ENCODE measurements at places on chromosomes 1 and 21. TPM values are rescaled to one million over a fixed set of nuclear protein-coding genes. Genes with fewer than 3 reads are reported as not detected.

Gene GPR153
- 13.4 TPM for total RNA-seq

Gene GPR52
- total RNA-seq, result 0.66 TPM

Gene GPR25
- total RNA-seq, result not detected

Gene GSTM1
- total RNA-seq, result not detected

Gene CRP
- not detected for total RNA-seq

DNA sequence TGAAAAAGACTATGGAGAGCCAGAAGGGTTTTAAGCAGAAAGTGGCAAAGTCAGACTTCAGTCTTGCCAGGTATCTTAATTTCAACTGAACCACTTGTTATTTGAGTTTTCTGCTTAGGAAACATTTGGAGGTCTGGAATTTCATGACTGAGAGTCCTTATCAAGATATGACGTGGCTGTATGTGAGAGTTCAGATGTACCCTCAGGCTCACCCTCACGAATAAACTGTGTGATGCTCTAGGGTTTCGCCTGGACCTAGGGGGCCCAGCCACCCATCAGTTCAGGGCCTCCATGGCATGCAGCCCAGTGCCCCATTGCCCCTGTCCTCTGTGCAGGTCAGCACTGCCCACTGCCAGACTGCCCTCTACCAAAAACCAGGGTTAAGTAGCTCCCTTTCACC is 30.6 kb upstream of the TADA1 start:
- no peak overlapping the region for H3K4me3 ChIP-seq
- no peak overlapping the region for H3K27ac ChIP-seq
- no peaks in the 10 kb centered on the region for H3K27me3 ChIP-seq
- no peaks in the 10 kb centered on the region for H3K4me1 ChIP-seq
- no peaks in the 10 kb centered on the region for H3K36me3 ChIP-seq

DNA sequence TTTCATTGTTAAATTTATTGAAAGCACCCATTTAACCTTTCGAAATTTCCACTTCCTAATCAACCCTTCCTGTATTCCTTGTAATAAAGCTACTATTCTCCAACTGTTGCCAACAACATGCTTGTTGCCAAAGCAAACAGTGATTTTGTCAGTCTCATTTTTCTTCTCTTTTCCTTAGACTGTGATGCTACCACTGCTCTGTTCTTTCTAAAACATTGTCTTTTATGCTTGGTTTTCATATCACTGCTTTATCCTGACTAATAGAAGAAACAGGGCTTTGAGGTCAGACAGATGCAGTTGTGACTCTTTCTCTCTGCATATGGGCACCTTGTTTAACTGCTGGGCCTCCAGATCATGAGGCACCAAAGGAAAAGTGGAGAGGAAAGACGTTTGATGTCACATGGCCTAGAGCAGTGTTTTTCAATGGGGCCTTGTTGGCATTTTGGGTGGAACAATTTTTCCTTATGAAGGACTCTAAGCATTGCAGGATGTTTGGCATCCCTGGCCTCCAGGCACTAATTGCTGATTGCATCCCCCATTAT is 56.1 kb downstream of the HMCN1 start:
- no peaks in the 10 kb centered on the region for H3K4me1 ChIP-seq
- no peaks in the 10 kb centered on the region for H3K27me3 ChIP-seq
- DNase-seq, result peak; percentile 24
- H3K36me3 ChIP-seq, result no peaks in the 10 kb centered on the region
- H3K4me3 ChIP-seq, result no peak overlapping the region
- no peak overlapping the region for H3K27ac ChIP-seq

GRCh38 chr21:21963911-21964310 is 965.7 kb downstream of the NCAM2 start:
- DNase-seq, result no peak
- no peak overlapping the region for H3K27ac ChIP-seq
- no peak overlapping the region for H3K4me3 ChIP-seq
- H3K36me3 ChIP-seq, result no peaks in the 10 kb centered on the region
- H3K27me3 ChIP-seq, result no peaks in the 10 kb centered on the region

DNA sequence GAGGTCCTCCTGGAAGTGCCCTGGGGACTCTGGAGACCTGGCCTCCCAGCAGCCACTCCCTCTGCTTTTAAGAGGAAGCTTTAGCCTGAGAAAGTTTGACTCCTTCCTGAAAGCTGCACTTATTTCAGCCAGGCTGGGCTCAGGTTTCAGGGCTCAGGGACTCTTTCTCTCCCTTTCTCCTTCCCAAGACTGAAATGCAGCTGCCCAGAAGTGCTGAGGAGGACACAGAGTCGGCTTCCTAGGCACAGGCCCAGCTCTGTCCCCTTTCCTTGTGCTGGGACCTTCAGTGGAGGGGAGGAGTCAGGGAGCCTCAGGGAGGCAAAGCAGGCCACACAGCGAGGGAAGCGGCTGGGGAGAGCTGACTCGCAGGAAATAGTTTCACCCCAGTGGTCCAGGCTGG is 137.3 kb downstream of the NAV1 start:
- H3K27ac ChIP-seq, result no peak overlapping the region

- no peak for DNase-seq
- H3K27me3 ChIP-seq, result no peaks in the 10 kb centered on the region
- no peak overlapping the region for H3K4me3 ChIP-seq
- no peaks in the 10 kb centered on the region for H3K36me3 ChIP-seq
- H3K4me1 ChIP-seq, result no peaks in the 10 kb centered on the region
- no peak overlapping the region for H3K27ac ChIP-seq
Observed at GRCh38 chr21:25871566-25871965, 136.8 kb downstream of the GABPA start.

DNA sequence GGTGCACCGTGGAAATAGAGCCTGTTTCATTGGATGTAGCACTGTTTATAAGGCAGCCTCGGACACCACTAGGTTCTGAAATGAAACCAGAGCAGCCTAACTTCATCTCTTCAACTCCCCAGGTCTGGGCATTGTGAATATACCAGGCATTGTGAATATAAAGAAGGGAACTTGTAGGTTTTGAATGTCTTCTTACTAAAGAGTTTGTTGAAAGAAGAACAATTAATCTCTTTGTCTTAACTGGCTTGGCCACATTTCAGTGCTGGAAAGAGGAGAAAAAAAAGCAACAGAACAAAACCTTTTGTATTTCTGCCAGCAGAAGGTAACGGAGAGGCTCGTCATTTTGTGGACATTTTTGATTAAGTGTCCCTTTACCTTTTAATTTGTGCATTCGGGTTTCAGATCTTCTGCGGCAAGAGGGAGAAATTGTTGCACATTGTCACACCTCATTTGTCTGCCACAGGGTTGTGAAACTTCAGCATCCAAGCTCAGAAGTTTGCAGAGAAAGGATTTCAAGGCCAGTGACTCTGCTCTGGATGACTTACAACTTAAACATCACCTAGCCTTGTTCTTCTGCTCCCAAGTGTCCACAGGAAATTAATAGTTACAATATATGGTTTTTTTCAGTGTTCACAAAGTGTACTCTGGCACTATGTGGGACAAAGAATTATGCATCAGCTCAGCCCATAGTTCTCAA is 158.3 kb downstream of the KAZN start:
- no peak overlapping the region for H3K27ac ChIP-seq
- no peaks in the 10 kb centered on the region for H3K27me3 ChIP-seq
- peak; percentile 32 for DNase-seq
- H3K4me3 ChIP-seq, result no peak overlapping the region

GRCh38 chr1:66951513-66951912 is 26.7 kb downstream of the MIER1 start:
- peaks cover 2% of the 10 kb centered on the region for H3K36me3 ChIP-seq
- DNase-seq, result peak; percentile 25
- H3K27ac ChIP-seq, result no peak overlapping the region
- no peak overlapping the region for H3K4me3 ChIP-seq
- H3K4me1 ChIP-seq, result no peaks in the 10 kb centered on the region
- no peaks in the 10 kb centered on the region for H3K27me3 ChIP-seq

DNA sequence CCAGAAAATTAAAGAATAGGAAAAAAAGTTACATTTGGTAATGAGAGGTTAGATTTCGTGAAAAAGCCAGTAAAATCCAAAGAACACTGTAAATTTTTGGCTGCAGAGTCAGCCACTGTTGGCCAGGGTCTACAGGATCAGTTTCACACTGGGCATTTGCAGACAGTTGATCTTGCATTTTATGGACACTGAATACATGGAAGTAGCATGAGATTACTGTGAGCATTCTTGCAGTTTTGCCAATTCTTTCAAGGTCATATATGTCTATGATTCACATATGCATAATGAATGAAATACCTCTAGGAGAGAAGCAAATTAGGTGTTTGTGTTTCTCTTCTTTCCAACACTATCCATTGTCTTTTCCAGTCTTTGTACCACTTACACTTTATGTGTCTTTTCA is 200.8 kb upstream of the DPYD start:
- H3K4me3 ChIP-seq, result no peak overlapping the region
- no peaks in the 10 kb centered on the region for H3K36me3 ChIP-seq
- H3K4me1 ChIP-seq, result no peaks in the 10 kb centered on the region
- H3K27me3 ChIP-seq, result no peaks in the 10 kb centered on the region
- H3K27ac ChIP-seq, result no peak overlapping the region

DNA sequence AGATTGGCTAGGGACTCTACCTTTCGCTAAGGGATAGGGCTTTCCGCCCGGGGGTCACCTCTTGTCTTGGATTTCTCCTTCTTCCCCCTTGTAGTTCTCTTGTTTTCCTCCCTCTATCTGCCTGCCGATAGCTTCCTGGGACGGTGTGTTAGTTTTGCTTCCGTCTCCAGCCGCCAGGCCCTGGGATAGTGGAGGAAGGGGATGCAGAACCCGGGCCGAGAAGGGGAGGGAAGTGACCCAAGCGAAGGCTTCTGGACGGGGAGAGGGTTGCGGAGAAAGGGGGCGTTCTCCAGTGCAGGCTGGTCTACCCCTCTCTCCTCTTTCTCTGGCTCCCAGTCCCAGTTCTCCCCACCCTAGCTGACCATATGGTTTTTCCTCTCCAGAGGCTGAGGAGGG is 871 bp downstream of the TUFT1 start:
- peaks cover 16% of the 10 kb centered on the region for H3K4me1 ChIP-seq
- no peak overlapping the region for H3K27ac ChIP-seq
- no peak for DNase-seq
- no peaks in the 10 kb centered on the region for H3K27me3 ChIP-seq

DNA sequence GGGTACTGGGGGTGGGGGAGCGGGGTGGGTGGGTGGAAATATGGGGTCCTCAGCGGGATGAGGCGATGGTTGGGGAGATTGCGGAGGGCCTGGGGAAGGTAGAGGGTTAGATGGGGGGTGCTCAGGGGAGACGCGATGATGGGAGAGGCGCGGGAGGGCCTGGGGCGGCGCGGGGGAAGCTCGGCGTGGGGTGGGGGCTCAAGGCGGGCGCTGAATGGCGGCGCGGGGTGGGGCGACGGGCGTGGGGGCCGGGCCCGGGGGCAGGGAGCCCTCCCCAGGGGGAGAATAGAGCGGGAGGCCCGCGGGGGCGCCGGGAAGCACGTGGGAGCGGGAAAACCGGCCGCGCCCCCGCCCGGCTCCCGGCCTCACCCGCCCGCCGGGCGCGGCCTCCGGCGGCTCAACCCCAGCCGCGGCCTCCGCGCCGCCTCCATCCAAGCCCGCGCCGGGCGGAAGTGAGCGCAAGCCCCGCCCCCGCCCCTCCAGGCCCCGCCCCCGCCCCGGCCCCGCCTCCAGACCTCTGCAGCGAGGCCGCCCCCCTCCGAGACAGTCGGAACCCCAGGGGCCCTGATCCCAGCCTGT is at the start of gene FAAP20:
TSS of gene FAAP20 (minus strand) at position 454 of the 579 bp plus-strand sequence. CDS start at position 431, 23 bp downstream.
- no peaks in the 10 kb centered on the region for H3K27me3 ChIP-seq
- peak within 1 kb of the TSS; percentile 78 for H3K27ac ChIP-seq
- peaks cover 25% of the 10 kb centered on the region for H3K4me1 ChIP-seq
- peaks cover 2% of the 10 kb centered on the region for H3K36me3 ChIP-seq
- peak within 1 kb of the TSS; percentile 67 for H3K4me3 ChIP-seq
- DNase-seq, result peak; percentile 70

GRCh38 chr21:44766818-44767354 is 34.7 kb downstream of the UBE2G2 start:
- no peaks in the 10 kb centered on the region for H3K27me3 ChIP-seq
- no peak overlapping the region for H3K27ac ChIP-seq
- DNase-seq, result no peak
- peaks cover 8% of the 10 kb centered on the region for H3K36me3 ChIP-seq
- H3K4me1 ChIP-seq, result no peaks in the 10 kb centered on the region

DNA sequence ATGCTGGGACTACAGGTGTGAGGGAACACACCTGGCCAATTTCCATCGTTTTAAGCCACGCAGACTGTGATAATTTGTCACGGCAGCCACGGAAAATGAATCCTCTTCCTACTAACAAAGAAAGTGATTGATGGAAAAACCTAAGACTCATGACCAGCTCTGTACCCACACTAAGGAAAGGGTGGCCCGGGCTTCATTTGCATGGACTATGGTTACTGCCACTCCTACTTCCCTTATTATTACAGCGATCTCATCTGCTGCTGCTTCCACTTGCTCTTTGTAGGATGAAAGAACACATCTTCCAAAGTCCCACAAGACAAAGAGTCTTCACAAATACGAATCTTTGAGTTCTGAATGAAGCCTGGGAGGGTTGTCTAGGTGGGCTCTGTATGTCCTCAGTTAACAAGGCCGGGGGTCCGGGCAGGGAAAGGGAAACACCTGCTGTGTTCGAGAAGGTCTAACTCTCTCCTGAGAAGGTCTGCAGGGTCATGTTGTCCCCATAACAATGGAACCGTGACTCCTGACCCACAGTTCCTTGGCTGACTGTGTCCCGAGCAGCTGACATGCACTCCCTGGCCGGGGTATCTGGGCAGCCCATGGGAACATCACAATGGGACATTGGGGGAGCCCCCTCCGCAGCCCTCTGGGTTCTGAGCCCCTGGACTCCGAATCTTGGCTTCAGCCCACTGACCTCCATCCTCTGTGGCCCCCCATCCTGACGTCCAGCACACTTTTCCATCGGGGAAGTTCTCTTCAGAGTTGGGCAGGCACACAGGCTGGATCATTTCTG is 13.3 kb upstream of the TFF1 start:
- no peaks in the 10 kb centered on the region for H3K27me3 ChIP-seq
- no peaks in the 10 kb centered on the region for H3K36me3 ChIP-seq
- no peak overlapping the region for H3K27ac ChIP-seq

DNA sequence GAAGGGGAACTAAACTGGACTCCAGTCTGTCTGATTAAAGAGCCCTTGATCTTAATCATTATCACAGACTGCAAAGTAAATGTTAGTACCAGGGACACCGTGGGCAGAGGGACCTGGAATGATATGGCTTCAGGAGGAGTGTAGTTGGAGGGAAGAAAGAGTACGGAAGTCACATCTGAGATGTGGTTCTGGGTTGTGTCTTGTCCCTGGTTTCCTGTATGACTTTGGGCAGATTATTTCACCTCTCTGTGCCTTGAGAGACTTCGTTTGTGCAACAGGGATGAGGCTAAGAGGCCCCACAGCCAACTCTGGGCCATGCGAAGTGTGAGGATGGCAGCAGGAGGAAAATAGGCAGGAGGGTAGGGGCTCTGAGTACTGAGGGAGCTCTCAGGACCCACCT is 76.1 kb upstream of the SLC2A1 start:
- DNase-seq, result no peak
- no peaks in the 10 kb centered on the region for H3K4me1 ChIP-seq
- H3K27me3 ChIP-seq, result no peaks in the 10 kb centered on the region
- H3K27ac ChIP-seq, result no peak overlapping the region
